ENCODE measurements at places on chromosomes 7 and 10. TPM values are rescaled to one million over a fixed set of nuclear protein-coding genes. Genes with fewer than 3 reads are reported as not detected.

ETV1 gene
- not detected for total RNA-seq

NRG3 gene
- not detected for total RNA-seq

RADIL gene
- 0.26 TPM for total RNA-seq

SYT15B gene
- total RNA-seq = 0.12 TPM

NACAD gene
- 0.31 TPM for total RNA-seq

ZNF92 gene
- 15.0 TPM for total RNA-seq

DNA sequence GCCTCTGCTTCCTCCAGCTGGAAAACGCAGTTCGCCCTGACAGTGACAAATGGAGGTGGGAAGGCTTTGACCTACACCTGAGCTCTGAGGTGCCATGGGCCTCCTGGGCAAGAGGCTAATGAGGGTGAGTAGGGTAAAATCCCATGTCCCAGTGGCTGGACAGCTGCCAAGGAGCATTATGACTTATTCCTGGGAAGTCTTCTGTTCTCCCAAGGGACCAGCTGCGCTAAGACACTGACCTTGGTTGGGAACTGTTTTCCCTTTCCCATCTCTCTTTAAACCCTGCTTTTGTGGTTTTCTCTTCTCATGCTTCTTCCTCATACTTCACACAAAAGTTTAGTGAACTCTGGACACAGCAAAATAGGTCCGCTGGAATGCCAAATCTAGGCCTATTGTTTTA, 72.6 kb downstream of the COPG2 start:
- DNase-seq = no peak

GRCh38 chr10:124059551-124059950, 33.8 kb downstream of the CHST15 start:
- DNase-seq = no peak

DNA sequence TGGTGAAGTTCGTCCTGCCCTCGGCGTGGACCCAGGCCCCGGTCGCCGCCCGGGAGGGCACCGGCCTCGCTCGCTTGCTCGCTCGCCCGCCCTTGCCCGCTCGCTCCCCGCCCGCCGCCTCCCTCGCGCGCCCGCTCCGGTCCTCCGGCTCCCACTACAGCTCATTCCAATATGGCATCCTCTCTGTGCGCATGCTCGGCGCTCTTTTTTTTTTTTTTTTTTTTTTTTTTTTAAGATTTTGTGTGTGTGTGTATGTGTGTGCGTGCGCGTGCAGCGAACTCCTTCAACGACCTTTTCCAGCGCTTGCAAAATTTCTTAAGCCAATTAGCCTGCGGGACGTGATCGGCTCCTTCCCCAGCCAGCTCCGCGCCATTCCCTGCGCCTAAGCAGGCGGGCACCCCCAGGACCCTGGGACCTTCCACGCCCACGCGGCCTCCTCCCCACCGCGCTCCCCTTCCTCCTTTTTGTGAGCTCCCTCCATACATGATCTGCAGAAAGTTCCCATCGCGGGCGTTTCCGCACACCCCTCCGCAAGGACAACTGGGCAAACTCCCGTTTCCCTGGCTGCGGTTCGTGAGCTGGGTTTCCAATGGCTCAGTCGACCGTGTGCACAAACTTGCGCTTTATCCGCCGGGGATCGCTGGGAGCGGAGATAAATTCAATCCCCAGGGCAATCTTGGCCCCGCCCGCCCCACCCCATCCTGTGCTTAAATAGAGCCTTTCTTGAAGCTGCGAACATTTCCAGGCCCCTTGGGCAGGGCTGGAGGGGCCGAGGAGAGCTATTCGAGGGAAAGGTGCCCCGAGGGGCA, at the start of gene SFMBT2:
TSS of gene SFMBT2 (minus strand) at position 173 of the 809 bp plus-strand sequence. CDS start 29,136 bp downstream, outside the sequence.
- peak; percentile 90 for DNase-seq

DNA sequence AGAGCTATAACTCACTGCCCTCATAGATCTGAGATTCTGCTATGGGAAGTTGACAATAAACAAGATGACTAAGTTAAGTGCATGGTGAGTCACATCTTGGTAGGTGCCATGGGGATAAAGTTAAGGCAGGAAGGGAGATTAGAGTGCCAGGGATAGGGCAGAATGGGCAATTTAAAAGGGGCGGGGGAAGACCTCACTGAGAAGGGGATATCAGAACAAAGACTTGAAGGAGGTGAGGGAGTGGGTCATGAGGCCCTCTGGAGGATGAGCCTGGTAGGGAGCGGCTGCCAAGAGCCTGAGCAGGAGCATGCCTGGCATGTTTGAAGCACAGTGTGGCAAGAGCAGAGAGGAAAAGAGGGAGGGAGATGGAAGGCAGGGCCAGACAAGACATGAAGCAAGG, 34.8 kb upstream of the INMT start:
- DNase-seq = no peak

- DNase-seq = no peak
Observed at GRCh38 chr10:28604567-28605536, 71.9 kb downstream of the WAC start.

- DNase-seq = no peak
Observed at GRCh38 chr7:100538348-100538653, 702 bp upstream of the AGFG2 start.

- no peak for DNase-seq
Observed at GRCh38 chr10:97032624-97033023, 153.1 kb downstream of the SLIT1 start.

DNA sequence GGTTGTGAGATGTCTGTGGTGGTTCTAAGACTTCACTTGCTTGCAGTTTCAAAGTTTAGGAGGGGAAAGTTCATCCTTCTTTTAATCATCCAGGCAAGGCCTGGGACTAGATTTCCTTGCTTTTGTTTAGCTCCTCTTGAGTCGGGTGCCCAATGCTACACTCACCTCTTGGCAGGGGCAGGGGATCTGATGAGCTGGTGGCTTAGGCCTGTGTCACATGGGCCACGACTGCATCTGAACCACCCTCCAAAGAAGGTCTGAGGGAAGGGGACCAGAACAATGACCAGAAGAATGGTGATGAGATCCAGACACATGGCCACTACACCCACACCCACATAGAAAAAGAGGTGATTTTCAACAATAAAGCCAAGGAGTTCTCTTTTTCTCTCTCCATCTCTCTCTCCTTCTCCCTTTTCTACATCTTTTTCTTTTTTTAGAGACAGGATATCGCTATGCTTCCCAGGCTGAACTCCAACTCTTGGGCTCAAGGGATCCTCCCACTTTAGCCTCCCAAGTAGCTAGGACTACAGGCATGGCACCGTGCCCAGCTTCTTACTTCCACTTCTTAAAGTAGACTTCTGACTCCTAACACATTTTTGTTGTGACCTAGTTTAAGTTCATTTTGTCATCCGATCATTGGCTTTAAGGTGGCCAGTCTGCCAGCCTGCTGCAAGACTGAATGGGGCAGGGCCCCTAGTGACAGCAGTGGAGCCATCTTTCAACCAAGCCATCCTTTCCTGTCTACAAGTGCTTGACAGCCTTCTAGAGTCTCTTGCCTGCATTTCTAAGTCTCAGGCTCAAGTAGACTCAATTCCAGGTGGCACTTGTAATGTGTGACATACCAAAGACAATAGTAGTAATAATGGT, 350.9 kb downstream of the RNLS start:
- DNase-seq = no peak

GRCh38 chr10:48467669-48468068, 137.2 kb downstream of the ARHGAP22 start:
- no peak for DNase-seq

GRCh38 chr7:2915023-2915422, 70.9 kb upstream of the GNA12 start:
- no peak for DNase-seq

GRCh38 chr10:125172694-125173093, 12.3 kb upstream of the CTBP2 start:
- no peak for DNase-seq

GRCh38 chr10:97335188-97335619, 675 bp upstream of the FRAT2 start:
- no peak for DNase-seq

GRCh38 chr10:70564901-70565351, 37.6 kb downstream of the PRF1 start:
- no peak for DNase-seq

DNA sequence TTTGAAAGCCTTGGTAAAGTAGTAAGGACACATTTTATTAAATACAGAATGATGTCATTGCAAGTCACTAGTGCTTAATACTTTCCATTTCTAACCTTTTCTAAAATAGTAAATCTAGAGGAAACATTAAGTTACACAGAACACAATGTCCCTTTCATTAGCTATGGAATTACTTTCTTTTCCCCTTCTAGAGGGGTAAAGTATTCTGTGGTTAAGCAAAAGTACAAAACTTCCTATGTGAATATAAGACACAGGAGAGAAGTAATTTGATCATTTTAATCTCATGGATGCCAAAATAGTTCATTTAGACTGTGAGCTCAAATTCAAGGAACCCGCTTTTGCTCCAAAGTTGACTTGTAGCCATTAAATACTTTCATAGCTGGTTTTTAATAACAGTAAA, 49.8 kb downstream of the SEMA3E start:
- no peak for DNase-seq

- DNase-seq = no peak
Observed at GRCh38 chr7:136969761-136970160, 101.3 kb downstream of the CHRM2 start.

DNA sequence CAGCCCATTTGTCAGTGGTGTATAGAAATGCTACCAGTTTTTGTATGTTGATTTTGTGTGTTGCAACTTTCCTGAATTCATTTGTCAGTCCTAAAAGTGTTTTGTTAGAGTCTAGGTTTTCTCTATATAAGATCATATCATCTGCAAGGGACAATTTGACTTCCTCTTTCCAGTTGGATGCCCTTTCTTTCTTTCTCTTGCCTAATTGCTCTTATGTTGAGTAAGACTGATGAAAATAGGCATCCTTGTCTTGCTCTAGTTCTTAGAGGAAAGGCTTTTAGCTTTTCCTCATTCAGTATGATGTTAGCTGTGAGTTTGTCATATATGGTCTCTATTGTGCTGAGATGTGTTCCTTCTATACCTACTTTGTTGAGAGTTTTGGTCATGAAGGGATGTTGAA, 161.7 kb upstream of the TPK1 start:
- no peak for DNase-seq

DNA sequence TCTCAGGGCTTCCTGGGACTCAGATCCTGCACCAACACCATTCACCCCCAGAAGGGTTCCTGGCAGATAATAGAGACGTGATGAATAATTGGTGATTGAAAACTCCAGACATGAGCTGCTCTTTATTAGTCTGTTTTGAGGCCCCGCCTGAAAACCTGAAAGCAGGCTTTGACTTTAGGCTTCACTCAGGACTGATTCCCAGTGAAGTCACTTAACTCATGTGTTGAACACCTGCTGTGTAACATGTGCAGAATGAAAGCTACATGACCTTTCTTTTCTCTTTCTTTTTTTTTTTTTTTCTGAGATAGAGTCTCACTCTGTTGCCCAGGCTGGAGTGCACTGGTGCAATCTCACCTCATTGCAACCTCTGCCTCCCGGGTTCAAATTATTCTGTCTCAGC, 8.9 kb downstream of the SPACDR start:
- no peak for DNase-seq

DNA sequence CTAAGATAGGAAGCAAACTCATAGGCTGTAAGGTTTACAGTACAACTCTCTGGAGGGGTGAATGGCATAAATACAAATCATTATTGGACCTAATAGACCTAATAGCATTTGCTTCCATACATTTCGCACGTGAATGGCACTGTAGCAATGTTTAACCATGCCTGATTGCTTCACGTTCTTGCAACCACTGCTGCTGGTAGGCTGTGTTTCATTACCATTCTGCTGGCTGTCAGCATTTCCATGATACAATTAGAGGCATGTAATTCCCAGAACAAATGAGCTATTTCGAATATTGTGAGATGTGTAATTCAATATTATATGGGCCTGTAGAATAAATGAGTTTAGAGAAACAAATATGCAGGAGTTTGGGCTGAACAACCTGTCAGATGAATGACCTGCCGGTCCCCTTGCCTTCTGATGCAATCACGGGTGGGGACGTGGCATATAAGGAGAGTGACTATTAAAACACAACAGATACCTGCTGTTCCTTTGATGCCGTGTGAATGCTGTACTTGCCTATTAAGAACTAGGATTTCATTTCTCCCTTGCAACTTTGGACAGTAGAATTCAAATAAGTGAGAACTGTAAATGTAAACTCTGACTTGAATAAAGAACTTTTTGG, 393.4 kb downstream of the ACTR3B start:
- DNase-seq = no peak

DNA sequence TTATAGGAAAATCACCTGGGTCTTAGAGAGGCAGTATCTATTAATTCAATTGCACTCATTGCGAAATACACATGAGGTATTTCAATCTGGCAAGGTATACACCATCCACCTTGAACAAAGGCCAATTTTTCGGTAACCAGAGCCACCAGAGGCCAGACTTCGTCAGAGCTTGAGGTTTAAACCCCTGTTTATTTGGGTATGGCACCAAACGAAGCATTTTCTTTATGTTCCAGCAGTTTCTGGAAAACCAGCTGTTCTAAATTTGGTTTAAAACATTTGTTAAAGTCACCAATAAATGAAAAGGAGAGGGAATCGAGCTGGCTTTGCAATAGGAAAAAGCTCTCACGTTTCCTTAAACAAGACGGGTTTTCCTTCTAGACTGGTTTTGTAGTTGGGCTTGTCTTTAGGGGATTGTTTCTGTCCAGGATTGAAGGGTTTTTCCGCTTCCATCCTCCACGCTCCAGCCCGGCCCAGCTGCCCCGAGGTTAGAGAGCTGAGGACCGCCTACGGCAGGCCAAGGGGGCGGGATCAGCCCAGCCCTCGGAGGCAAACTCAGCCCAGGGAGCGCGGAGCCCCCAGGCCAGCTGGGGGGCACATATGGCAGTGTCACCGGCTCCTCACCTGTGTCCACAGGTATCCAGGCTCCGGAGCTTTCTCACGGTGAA, 539.4 kb upstream of the MGMT start:
- no peak for DNase-seq

DNA sequence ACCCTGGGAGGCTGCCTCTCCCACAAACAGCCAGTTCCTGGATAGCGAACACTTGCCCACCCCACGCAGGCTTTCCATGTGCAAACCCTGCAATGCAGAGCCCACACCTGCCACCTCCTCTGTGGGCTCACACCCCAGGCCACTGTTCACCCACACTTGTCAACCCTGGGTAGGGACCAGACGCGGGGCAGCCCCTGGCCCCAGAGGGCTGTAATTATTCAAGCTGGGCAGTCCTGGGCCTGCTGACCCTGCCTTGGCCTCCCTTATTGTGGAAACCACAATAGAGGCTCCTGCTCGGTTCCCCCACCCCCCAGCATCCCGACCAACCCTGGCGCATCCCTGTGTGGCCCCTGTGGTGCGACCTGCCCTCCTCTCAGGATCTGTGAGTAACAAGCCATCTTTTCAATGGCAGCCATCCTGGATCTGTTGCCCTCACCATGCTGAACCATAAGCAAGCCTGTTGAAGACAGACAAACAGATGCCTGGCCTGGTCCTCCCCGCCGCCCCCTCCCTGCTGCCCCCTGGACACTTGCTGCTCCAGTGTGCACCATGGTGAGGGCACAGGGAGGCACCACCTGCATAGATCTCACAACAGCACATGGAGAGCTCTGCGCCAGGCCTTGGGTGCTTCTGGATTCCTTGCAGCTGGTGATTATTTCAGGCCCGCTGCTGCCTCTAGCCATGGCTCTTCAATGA, 15.8 kb upstream of the UBE3C start:
- no peak for DNase-seq

- DNase-seq = peak; percentile 75
Observed at GRCh38 chr7:94655848-94656657, at the start of gene SGCE. Gene SGCE, minus strand, starts transcription at chr7:94656133. Its CDS starts 35 bp downstream, at chr7:94656098.

GRCh38 chr7:30224511-30225062, 59.8 kb upstream of the ZNRF2 start:
- DNase-seq = no peak

GRCh38 chr7:142139597-142140400, 28.3 kb downstream of the MGAM2 start:
- DNase-seq = peak; percentile 34
